Activated CD4-positive, alpha-beta T cell treated with anti-CD3 and anti-CD28 coated beads, Interleukin-2, amount 10 ng/mL, durations not matched to agents 24 days and 14 days (primary cell): ENCODE measurements at places on chromosomes 2 and 18. TPM values are rescaled to one million over a fixed set of nuclear protein-coding genes. Genes with fewer than 3 reads are reported as not detected.

- H3K4me1 ChIP-seq: peaks cover 40% of the 10 kb centered on the region
- no peak overlapping the region for H3K27ac ChIP-seq
- no peak overlapping the region for H3K4me3 ChIP-seq
Measured at GRCh38 chr2:28768422-28768821, 16.8 kb downstream of the PPP1CB start.

DNA sequence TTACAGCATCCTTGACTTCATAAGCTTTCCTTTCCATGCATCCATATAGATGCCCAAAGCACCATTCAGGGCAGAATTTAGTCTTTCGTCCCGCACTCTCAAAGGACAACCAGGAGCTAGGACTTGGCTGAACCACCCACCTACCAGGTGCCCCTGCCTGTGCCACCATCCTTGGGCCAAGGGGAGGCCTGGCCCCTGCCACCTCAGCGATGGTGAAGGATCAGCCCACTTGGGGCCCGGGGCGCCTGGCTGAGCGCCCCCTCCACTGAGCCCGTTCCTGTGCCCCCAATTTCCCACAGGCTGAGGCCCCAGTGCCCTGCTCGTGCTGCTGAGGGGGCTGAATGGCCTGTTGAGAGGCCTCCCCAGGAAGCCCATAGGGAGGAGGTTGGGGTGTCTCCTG is 33.3 kb upstream of the ALPP start:
- no peak overlapping the region for H3K4me3 ChIP-seq
- H3K36me3 ChIP-seq: no peaks in the 10 kb centered on the region
- H3K27ac ChIP-seq: no peak overlapping the region
- DNase-seq: no peak

- no peak overlapping the region for H3K4me3 ChIP-seq
- peaks cover 2% of the 10 kb centered on the region for H3K27me3 ChIP-seq
- no peaks in the 10 kb centered on the region for H3K36me3 ChIP-seq
- DNase-seq: no peak
- H3K27ac ChIP-seq: no peak overlapping the region
- H3K4me1 ChIP-seq: no peaks in the 10 kb centered on the region
Measured at GRCh38 chr2:137000811-137001210, 235.5 kb downstream of the THSD7B start.

DNA sequence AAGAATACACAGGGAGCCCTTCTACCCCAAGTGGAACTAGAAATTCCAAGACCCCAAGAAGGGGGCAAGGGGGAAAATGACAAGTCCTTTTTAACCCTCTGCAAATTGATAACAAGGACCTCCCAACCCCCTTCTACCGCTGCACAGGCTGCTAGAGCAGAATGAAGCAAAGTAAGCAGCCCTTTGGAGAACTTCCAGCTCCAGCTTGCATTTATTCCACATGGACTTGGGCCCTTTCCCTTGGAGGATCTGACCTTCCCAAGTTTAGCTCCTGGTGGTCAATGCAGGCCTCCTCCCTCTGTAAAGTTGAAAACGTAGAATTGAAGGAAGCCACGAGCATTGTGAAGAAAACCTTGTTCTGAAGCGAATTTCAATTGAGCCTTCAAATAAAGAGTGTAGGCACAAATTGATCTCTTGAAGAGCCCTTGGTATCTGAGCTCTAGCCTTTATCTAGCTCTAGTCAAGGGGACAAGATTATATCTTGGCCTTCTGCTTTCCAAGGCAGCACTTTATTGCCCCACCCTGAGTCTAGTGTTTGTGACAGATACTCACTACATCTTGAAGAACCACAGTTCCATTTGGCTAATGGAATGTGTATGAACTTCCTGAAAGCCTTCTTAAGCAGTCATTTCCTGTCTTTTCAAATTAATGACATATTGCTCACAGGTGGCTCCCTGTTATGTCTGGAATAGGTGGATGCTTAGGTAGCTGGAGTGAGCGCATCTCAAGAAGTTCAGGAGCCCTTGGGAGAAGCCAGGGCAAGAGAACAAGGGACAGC is 37.2 kb downstream of the SLC14A2 start:
- H3K36me3 ChIP-seq: no peaks in the 10 kb centered on the region
- no peak overlapping the region for H3K27ac ChIP-seq
- peaks cover 3% of the 10 kb centered on the region for H3K4me1 ChIP-seq
- DNase-seq: no peak

- H3K4me3 ChIP-seq: no peak overlapping the region
- peaks cover 1% of the 10 kb centered on the region for H3K27me3 ChIP-seq
- no peak overlapping the region for H3K27ac ChIP-seq
Measured at GRCh38 chr2:186889101-186889879, 40.3 kb upstream of the ZSWIM2 start.

DNA sequence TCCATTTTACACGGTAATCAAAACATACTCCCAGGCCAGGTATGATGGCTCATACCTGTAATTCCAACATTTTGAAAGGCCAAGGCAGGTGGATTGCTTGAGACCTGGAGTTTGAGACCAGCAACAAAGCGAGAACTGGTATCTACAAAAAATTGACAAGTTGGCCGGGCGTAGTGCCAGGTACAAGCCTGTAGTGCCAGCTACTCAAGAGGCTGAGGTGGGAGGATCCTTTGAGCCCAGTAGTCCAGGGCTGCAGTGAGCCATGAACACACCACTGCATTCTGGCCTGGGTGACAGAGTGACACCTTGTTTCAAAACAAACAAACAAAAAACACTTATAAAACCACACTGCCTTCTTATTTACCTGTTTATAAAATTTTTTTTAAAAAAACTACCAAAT is 80.8 kb downstream of the GAREM1 start:
- H3K4me3 ChIP-seq: no peak overlapping the region
- DNase-seq: no peak
- no peak overlapping the region for H3K27ac ChIP-seq
- no peaks in the 10 kb centered on the region for H3K4me1 ChIP-seq

- H3K4me1 ChIP-seq: no peaks in the 10 kb centered on the region
- DNase-seq: no peak
- H3K4me3 ChIP-seq: no peak overlapping the region
- H3K27ac ChIP-seq: no peak overlapping the region
- H3K27me3 ChIP-seq: no peaks in the 10 kb centered on the region
Measured at GRCh38 chr18:34591920-34592444, 118.1 kb upstream of the DTNA start.

Gene SATB2
- 0.07 TPM in 1 of 2 replicates, not detected in the other for total RNA-seq

Gene NEU2
- not detected in 2 replicates for total RNA-seq

Gene LOXL3
- total RNA-seq: 1.5 and 1.7 TPM in 2 replicates

Gene MAP3K2
- 53.7 and 57.5 TPM in 2 replicates for total RNA-seq

Gene TANC1
- total RNA-seq: 0.33 and 0.37 TPM in 2 replicates
